ENCODE measurements at places on chromosomes 7 and 10.

DNA sequence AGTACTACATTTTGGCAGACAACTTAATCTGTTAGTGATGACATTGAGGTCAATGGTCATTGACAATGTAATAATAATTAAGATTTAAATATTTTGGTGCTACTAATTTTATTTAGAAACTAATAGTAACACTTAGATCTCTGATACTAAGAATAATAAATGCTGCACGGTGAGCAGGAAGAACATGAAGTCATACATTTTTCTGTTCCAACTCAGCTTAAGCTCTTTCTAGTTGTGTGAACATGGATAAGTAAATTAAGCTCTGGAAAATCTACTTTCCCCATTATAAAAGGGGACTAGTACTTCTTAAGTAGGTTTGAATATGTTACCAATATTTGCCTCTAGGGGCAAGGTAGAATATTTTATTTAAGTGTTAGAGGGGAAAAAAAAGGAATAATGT, 65.9 kb upstream of the MEOX2 start:
- DNase-seq = no peak

GRCh38 chr7:19113855-19114550, 3.4 kb downstream of the TWIST1 start:
- DNase-seq = no peak

- DNase-seq = no peak
Measured at GRCh38 chr7:96005271-96005670, 232.9 kb downstream of the DYNC1I1 start.

DNA sequence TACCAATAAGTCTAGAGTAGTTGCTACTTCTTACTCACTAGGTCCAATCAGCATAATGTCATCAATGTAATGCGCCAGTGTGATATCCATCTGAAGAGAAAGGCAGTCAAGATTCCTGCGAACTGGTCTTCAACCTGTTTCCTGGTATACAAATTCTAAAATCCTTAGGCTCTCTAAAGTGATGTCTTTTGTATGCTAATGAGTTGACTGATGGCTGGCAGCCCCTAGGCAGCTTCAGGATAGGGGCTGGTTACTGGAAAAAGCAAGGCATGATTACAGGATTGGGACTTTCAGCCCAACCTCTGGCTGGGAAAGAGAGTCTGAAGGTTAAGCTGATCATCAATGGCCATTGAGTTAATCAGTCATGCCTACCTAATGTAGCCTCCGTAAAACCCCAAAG, 250.2 kb upstream of the PTER start:
- DNase-seq = no peak

DNA sequence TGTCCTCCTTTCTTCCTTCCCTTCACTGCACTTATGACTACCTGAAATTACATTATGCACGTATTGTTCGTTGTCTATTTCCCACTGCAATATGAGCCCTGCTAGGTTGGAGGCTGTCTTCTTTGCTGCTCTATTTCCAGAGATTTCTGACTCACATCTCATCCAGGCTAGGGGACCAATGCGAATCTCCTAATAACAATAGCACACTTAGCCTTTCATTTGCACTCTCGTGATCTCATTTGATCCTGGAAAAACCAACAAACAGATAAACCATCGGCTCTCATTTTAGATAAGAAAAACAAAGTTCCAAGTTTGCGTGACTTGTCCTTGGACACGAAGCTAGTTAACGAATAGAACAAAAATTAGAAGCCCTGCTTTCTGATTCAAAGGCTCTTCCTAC, 1.4 kb downstream of the ZNF438 start:
- no peak for DNase-seq

DNA sequence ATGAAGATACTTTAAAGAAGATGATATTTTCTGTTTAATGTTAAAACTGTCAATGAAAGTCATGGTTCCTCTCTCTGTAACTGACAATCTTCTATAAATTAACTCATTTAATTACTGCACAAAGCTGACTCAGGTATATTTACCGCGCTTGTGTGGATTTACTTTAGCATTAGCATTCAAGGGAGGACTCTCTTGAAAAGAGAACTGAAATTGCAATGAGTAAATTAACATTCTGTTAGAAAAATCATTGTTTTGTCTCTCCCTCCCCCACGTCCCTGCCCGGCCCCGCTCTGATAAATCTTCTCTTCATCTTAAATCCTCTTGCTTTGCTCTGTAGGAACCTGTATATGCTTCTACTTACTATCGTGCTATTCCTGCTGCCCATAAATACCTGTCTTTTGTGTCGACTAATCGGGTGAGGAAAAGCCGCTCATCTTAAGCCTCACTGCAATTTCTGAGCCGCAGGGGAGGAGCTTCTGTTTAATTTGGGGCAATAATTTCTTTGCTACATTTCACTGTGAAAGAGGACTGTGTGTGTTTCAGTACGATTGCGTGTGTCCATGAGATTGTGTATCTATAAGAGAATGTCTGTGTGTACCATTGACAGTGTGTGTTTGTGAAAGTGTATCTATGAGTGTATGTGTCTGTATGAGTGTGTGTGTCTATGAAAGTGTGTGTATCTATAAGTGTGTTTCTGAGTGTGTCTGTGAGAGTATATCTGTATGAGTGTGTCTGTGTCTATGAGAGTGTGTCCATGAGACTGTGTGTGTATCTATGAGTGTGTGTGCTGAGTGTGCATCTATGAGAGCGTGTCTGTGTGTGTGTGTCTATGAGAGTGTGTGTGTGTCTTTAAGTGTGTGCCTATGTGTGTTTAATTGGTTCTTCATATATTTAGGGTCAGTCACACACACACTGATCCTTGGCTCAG, 46.5 kb upstream of the LYZL2 start:
- DNase-seq = no peak

DNA sequence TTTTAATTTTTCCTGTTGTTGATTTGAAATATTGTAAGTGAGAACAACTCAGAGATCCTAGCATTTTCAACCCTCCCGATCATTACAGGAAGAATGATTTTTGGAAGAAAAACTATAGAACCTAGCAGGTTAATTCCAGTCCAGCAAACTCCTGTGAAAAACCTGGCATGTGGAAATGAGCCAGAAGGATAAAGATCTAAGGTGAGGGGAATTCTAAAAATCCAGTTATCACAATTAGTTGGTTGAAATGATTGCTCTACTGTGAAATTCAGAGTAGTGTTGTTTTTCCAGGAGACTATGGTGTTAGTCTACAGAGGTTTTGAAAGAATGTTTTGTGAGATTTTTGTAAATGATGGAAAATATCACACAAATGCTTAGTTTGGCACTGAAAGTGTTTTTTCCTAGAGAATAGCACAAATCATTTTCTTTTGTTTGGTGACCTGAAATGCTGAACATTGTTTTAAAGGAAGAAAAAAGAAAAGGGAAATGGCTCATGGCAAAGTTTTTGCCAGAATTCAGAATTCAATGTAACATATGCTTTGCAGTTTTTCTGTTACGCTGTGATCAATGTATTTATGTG, 152.4 kb upstream of the SLC26A5 start:
- DNase-seq = no peak

GRCh38 chr7:151671514-151671913, 151.8 kb upstream of the RHEB start:
- no peak for DNase-seq

DNA sequence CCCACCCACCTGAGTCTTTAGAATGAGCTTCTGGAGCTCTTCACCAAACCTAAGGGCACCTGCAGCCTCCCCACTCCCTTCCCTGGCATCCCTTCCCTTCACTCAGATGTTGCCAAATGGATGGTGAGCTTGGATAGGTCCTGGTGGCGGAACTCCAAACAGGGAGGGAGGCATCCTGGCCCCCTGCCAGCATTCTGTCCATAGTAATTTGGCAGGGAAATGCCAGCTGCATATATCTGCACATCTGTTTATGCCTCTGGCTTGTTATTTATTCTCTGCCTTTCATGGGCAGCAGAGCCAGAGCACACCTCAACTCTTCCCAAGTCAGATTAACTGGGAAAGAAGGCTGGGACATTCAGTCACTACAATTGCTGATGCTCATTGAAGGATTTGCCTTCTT, 18.1 kb downstream of the KAZALD1 start:
- no peak for DNase-seq

DNA sequence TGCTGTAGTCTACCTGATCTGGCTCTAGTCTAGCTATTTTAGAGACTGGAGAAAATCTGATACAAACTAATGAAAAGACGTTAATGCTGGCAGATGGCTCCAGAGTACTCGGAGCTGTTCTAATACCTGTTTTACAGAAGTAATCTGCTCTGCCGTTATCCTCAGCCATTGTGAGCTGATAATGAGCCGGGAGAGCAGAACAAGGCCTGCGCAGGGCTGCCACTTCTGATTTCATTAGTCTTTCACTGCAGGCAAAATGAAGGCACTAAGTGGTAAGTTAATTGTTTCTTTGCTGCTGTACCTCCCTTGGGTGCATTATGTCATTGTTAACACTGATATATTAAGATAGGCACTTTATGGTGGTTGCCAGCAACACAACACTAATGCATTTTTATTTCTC, 456.4 kb upstream of the PFKP start:
- DNase-seq = no peak

DNA sequence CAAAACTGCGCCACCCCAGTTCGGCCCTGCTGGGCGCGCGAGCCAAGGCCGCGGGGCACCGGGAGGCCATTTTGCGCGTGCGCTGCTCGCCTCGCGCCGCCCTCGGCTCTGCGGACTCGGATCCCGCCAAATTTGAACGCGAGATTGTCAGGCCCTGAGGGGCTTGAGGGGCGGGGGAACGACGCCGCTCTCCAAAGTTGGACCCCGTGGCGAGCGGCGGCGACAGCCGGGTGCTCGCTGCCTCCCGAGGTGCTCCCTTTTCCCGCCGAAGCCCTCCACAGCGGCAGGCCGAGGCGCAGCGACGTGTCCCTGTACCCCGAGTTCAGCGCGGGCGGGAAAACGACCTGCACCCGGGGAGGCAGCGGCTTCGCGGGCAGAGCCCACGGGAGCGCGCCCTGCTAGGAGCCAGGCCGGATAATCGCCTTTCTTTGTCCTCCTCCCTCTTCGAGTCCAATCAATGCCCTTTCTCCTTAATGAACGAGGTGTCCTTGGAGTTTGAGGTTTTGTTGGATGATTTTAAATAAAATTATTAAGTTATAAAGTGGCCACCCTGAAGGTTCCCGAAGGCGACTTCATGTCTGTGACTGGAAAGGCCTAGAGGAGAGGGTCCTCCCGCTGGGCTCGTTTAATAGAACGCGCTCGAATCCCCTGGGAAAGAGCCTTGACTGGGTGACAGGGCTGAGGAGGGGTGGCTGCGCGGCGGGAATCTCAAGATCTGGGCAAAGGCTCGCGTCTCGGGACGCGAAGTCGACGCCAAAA, 10.7 kb upstream of the SPAG6 start:
- no peak for DNase-seq

DNA sequence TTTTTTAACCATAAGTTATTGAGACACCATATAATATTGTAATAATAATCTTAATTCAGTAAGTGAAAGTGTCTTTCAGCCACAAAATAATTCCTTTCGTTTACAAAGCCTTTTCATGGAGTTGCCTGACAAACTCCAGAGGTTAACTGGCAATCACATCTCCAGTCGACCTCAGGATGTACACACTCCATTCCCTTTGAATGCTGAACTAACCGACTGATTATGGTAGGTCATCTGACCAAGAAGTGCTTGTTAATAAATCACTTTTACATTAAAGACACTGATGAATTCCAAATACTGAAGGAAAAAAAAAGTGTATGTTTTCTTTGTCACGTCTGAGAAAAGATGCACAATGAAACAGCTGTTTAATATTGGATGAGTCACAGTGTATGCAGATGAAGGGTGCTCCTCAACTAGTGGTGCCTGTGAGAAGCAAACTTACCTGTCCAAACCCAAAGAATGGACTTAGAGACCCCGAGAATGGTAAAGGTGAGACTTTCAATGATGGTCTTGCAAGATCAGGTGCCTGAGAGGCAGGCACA, 348.1 kb upstream of the VWC2 start:
- no peak for DNase-seq

GRCh38 chr7:101970801-101971200, 153.4 kb downstream of the CUX1 start:
- DNase-seq = no peak

DNA sequence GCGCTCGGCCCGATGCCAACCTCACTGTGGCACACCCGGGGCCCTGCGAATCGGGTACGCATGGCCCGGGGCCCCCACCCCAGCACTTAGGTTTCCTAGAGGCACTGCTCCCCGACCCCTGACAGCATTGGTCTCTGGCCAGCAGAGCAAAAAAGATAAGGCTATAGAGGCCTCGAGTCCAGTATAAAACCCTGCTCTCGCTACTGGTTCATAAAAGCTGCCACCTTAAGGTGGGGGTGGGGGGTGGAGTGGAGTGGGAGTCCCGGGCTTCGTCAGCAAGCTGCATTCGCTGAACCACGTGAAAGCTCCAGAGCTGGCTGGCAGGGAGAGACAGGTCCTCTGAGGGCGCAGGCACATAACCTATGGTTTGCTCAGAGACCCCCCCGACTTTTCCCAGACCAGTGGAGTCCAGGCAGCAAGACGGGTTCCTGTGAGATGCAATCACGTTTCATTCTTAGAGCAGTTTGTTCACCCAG, 1.3 kb downstream of the KAZALD1 start:
- no peak for DNase-seq

GRCh38 chr10:11986593-11987216, 55.9 kb downstream of the UPF2 start:
- DNase-seq = peak; percentile 46

GRCh38 chr10:51894771-51895578, 195.6 kb upstream of the CSTF2T start:
- no peak for DNase-seq

DNA sequence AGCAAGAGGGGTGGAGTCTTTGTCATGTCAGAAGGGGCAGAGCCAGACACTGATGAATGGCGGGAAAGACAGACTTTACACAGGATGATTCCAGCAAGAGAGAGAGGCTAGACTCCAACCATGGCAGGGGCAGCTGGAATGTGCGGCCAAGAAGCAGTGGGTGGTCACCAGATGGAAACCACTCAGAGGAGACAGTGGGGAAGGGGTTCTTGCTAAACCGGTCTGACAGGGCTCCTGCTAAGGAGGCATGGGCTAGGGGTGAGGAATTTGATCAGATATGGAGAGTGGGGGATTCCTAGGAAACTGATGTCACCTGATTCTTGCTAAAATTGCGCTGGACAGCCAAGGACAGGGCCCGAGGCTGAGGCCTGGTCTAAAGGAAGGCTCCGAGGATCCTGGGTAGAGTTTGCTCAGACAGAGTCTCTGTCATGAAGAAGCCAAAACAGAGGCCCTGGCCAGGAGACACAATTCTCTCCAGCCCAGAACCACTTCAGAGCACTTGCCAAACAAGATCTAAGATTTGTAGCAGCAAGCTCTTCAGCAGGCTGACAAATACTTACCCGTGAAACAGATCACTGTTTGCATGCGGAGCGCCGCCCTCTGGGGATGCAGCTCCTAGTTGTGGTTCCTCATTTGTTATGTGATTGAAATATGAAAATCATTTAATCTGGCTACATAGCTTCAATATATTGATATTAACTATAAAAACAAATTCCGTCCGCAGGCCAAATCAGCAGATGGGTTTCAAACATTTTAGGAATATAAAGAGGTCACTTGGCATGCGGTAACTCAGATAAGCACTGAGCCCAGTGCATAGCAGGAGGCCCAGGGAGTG, 377.0 kb downstream of the TCERG1L start:
- DNase-seq = no peak

GRCh38 chr10:73076360-73077183, 20.1 kb downstream of the P4HA1 start:
- no peak for DNase-seq

Measured in stimulated activated CD4-positive, alpha-beta T cell treated with anti-CD3 and anti-CD28 coated beads, Interleukin-12 subunit alpha, Interleukin-12 subunit beta, amount 100 ng/mL, for 48 hours (primary cell).